Vagina (tissue), 2 donors: ENCODE measurements at places on chromosomes 16 and 17. TPM values are rescaled to one million over a fixed set of nuclear protein-coding genes. Genes with fewer than 3 reads are reported as not detected.

The COTL1 gene
- 67.8 TPM for total RNA-seq

The PRR35 gene
- not detected for total RNA-seq

- H3K36me3 ChIP-seq, result no peaks in the 10 kb centered on the region
- no peak for DNase-seq
- no peak overlapping the region for H3K4me3 ChIP-seq
- no peaks in the 10 kb centered on the region for H3K27me3 ChIP-seq
- no peak overlapping the region for H3K27ac ChIP-seq
These were observed 175.3 kb upstream of the HS3ST3A1 start for GRCh38 chr17:13777003-13777402.

DNA sequence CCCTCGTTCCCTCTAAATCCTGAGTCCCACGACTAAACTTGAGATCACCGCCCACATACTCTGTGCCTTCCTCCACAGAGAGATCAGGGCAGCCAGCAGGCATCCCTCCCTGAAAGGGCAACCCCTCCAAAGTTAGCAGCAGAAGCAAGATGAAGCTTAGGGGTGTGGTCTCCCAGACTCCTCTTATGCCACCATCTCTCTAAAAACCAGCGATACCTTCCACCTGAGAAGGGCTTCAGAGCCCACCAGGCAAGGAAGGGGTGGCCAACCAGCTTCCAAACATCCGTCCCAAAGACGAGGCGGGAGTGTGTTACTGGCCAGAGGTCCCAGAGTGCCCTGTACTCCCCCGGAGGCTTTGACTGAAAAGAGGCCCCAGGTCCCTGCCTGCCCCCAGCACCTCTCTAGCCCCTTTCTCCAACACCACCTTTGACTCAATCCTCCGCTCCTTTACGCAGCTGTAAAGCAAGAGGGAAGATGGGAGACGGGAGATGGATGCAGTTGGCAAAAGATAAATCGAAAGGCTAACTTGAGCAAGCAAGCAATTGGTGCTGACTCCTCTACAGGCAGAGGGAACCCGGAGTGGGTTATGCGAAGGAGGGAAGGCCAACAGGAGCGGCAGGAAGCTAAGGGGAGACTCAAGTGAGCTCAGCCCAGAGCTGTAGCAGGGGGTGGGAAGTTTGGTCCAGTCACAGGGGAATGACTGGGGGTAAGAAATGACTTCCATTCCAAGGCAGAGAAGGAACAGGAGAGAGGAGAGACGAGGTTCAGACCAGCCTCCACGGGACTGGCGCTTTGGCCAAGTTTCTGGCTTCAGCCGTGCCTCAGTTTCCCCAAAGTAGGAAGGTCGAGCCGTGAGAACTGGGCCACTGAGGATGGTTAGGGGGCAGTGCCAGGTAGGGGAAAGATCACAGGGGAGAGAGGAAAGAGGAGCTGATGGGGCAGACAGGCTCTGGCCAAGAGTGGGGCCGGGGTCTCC, 1.0 kb downstream of the ST3GAL2 start:
- peak overlapping the region; percentile 73 for H3K27ac ChIP-seq
- peak overlapping the region; percentile 69 for H3K4me3 ChIP-seq
- peaks cover 52% of the 10 kb centered on the region for H3K4me1 ChIP-seq
- H3K36me3 ChIP-seq, result no peaks in the 10 kb centered on the region
- H3K27me3 ChIP-seq, result no peaks in the 10 kb centered on the region

The ABHD15 gene
- 13.3 TPM for total RNA-seq

The GJD3 gene
- total RNA-seq, result 12.0 TPM

- no peak for DNase-seq
- peaks cover 23% of the 10 kb centered on the region for H3K4me1 ChIP-seq
- peak overlapping the region; percentile 31 for H3K27ac ChIP-seq
- no peaks in the 10 kb centered on the region for H3K27me3 ChIP-seq
These were observed 981 bp upstream of the CEP131 start for GRCh38 chr17:81223762-81224130.

DNA sequence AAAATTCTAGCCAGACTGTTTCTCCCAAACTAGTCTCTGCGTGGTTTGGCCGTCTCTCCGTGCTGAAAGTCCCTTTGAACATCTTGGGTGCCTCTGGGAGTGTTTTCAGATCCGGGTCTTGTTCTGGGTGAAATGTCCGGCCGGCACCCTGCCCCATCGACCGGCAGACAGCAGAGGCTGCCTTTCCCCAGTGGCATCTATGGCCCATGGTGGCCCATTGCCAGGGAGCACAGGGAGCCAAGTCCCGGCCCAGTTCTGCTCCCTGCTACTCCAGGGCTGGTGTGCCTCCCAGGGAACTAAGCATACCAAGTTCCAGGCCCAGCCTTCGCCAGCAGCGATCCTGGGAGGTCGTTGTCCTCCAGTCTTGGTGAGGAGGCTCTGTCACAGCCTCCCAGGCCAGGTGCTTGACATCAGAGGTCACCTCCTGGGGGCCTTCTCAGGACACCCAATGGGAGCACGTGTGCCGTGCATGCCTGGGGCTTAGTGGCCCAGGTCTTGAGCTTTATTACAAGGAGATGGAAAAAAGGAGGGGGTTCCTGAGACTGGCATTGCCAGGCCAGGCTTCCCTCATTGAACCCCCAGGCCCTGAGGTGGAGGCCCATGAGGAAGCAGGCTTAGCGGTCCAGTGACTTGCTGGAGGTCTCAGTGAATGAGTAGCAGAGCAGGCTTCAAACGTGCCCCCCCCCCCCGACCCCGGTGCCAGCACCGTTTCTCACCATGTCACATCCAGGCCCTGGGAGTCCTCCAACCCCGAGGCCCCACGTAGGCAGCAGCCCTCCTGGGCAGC, 54.0 kb downstream of the PGS1 start:
- H3K4me1 ChIP-seq, result no peaks in the 10 kb centered on the region
- no peaks in the 10 kb centered on the region for H3K36me3 ChIP-seq
- H3K27me3 ChIP-seq, result no peaks in the 10 kb centered on the region
- H3K27ac ChIP-seq, result no peak overlapping the region

The ZMYND15 gene
- not detected for total RNA-seq

DNA sequence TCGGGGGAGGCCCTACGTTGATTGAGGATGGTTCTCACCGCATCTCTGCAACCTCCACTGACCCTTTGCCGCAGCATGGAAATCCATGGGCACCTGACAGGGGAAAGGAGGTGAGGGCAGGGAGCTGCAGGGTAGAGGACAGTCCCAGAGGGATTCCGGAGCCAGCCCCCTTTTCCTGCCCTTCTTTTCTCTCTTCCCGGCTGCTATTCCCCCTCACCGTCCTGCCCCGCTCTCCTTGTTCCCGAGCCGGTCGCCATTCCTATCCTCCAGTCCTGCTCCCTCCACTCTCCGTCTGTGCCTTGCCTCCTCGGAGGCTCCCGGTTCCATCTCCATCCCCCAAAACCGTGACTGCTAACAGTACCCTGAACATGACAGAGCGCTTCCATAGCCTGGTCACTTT, 4.8 kb downstream of the SPATA32 start:
- DNase-seq, result no peak
- H3K27me3 ChIP-seq, result no peaks in the 10 kb centered on the region
- H3K4me3 ChIP-seq, result no peak overlapping the region
- peaks cover 9% of the 10 kb centered on the region for H3K4me1 ChIP-seq
- no peaks in the 10 kb centered on the region for H3K36me3 ChIP-seq

DNA sequence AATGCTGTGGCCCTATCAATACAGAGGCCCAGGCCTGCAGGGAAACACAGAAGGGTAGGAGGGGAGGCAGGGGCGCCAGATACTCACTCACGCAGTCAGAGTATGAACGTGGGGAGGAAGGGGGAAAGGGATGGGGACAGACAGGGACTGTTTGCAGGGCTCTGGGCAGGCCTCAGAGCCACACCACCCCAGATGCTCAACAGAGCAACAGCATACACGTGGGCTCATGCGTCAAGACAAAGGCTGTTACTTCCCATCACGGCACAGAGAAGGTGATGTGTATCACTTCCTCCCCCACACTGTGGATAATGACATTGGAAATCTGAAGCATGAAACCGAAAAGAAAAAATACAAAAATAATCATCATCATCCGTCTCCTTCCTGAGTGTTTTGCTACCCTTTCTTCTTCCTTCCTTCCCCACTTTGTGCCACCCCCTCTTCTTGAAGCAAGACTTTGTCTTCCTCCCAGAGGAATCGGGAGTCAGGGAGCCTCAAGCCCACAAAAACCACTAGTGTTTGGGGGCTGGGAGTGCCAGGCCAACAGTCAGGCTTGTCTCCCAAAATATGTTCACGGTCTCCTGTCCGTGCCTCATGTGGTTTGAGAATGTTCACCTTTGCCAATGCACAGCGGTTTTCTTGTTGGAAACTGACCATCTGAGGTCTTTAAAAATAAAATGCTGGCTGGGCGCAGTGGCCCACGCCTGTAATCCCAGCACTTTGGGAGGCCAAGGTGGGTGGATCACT, 20.1 kb downstream of the SLC39A11 start:
- no peak overlapping the region for H3K4me3 ChIP-seq
- no peak overlapping the region for H3K27ac ChIP-seq
- H3K27me3 ChIP-seq, result no peaks in the 10 kb centered on the region
- peaks cover 45% of the 10 kb centered on the region for H3K4me1 ChIP-seq

The TMEM235 gene
- total RNA-seq, result not detected

DNA sequence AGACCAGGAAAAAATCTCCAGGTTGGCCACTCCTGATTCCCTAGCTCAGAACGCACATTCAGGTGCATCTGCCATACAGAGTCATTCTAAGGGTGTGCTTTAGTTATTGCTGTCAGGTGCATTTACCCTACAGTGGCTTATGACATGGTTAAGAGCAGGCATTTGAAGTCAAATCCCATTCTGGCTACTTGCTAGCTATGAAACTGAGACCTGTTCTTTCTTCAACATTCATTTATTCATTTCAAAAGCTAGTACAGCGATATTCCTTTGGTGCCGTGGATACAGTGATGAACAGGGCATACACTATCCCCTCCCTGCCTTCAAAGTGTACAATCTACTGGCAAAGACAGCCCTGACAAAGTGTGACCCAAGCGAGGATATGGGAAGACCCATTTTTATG, 508.3 kb downstream of the NPIPA7 start:
- no peaks in the 10 kb centered on the region for H3K36me3 ChIP-seq
- no peak overlapping the region for H3K27ac ChIP-seq
- H3K27me3 ChIP-seq, result no peaks in the 10 kb centered on the region
- H3K4me1 ChIP-seq, result no peaks in the 10 kb centered on the region
- peak; percentile 22 for DNase-seq
- H3K4me3 ChIP-seq, result no peak overlapping the region

DNA sequence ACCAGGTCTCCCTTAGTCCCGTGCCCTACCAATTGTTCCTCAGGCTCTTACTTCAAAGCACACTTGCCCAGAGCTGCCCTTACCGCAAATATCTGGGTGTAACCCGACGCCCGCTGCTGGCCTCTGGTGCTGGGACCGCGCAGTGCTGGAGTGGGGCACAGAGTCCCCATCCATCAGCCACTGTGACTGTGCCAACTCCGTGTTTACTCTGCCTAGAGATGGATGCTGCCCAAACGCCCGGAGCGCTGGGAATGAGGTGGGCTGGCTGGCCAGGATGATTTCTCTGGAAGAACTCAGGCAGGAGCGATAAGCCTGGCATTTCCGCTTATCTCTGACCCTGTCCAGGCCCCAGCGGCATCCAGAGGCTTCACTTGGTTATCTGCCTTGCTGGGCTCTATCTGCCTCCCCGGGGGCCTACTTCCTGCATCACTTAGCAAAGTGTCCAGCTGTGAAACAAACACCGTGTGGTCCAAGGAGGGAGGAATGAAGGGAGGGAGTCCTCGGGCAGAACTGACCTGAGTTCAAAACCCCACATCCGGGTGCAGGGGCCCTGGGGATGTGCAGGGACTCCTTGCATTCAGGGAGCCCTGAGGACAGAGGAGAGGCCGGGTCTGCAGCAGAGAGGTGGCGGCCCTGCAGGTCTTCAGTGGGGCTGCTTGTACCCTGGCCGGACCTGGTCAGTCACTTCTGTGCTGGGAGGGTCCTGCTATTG, 9.4 kb upstream of the MYLK3 start:
- H3K27me3 ChIP-seq, result no peaks in the 10 kb centered on the region
- H3K27ac ChIP-seq, result no peak overlapping the region
- H3K4me1 ChIP-seq, result no peaks in the 10 kb centered on the region
- H3K36me3 ChIP-seq, result no peaks in the 10 kb centered on the region
- DNase-seq, result no peak

The PRSS36 gene
- 1.2 TPM for total RNA-seq

DNA sequence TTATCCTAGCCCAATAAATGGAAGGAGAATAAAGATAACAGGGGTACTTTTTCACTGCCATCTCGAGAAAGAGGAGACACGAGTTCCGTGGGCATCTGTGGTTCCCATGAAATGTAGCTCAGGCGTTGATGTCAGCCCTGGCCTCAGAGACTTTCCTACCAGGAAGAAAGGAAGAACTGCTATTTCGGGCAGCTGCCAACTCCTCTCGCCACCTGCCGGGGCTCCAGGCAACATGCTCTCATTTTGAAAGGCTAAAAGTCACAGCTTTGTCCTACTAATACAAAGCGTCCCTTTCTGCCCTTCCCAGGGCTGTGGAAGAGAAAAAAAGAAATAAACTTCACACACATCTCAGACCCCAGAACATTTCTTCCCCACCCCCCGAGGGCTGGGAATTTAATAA, 65.8 kb downstream of the DHRS7C start:
- H3K4me3 ChIP-seq, result no peak overlapping the region
- no peaks in the 10 kb centered on the region for H3K36me3 ChIP-seq
- no peak overlapping the region for H3K27ac ChIP-seq
- no peaks in the 10 kb centered on the region for H3K4me1 ChIP-seq
- DNase-seq, result no peak

DNA sequence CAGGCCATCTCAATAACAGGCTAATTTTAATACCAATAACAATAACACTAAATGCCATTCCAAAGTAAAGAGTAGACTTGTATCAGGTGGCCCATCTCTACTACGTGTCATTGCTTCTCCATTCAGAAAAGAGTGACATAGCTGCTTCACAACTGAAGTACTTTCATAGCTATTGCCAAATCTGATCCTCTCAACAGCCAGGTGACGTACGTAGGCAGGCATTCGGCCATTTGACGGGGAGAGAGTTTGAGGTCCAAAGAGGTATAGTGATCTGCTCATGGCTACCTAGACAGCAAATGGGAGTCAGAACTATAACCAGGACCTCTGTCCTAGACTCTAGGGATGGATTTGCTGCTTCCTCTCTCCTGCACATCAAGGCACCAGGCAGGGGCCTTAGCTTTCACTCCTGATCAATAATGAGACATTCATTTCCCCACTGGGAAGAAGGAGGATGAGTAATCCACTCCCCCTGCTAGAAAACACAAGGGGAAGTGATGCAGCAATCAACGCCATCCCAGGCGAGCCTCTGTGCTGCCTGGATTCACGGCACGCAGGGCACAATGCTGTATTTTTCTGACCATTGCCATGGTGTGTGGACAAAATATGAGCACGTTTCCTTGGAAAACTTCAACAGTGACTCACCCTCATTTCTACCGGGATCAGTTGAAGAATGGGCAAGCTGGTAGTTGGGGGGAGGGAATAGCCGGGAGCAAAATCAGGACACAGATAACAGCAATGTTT, 80.9 kb downstream of the SPACA3 start:
- no peaks in the 10 kb centered on the region for H3K27me3 ChIP-seq
- H3K4me3 ChIP-seq, result no peak overlapping the region
- H3K27ac ChIP-seq, result no peak overlapping the region
- H3K36me3 ChIP-seq, result no peaks in the 10 kb centered on the region

GRCh38 chr16:5430598-5430997, 333.0 kb upstream of the EEF2KMT start:
- no peaks in the 10 kb centered on the region for H3K27me3 ChIP-seq
- H3K4me3 ChIP-seq, result no peak overlapping the region
- no peaks in the 10 kb centered on the region for H3K4me1 ChIP-seq
- H3K36me3 ChIP-seq, result no peaks in the 10 kb centered on the region
- no peak for DNase-seq
